ENCODE measurements at places on chromosomes 12 and 14.

DNA sequence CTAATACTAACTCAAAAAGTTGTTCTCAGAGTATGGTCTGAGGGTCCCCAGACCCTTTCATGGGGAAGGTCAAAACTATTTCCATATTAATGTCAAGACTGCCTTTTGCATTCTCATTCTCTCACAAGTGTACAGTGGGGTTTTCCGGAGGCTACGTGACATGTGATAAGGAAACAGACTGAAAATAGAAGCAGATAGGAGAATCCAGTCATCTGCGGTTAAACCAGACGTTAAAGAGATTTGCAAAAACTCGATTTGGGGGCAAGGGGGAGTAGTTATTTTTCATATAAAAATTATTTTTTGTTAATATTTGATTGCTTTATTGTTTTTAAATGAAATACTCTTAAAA lies 1.0 kb upstream of the NAP1L1 start:
- DNase-seq: no peak

DNA sequence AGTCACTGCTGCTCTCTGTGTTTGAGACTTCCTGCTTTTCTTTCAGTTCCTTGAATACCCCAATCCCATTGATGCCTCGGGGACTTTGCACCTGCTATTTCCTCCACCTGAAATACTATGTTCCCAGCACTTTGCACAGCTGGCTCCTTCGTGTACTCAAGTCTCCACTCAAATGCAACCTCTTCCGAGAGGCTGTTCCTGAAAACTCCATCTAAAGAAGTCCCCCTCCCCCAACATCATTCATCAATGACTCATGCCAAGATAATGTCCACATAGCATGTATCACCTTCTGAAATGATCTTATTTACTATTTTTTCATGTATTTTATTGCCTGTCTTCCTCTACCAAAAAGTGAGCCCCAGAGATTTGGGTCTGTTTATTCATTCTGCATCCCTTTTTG lies 48.6 kb downstream of the HSPB8 start:
- DNase-seq: no peak

GRCh38 chr12:27982385-27982784 lies 9.9 kb upstream of the PTHLH start:
- no peak for DNase-seq

DNA sequence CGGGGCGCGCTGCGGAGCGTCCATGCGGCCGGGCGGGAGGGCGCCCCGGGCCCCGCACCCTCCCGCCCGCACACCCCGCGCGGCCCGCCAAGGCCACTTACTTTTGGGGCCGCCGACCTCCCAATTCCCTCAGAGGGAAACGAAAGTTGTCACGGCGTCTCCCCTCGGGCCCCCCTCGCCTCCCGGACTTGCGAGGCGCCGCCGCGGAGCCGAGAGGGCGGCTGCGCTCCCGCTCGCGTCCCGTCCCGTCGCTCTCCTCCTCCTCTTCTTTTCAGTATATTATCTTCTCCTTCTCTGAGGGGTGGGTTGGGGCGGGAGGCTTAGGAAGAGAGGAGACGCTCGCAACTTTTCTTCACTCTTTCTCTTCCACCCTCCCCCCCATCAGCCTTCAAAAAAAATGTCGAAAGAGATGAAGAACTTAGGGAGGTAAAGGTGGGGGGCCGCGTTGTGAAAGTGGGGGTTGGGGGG lies 613 bp downstream of the DUSP16 start:
- peak; percentile 3 for DNase-seq

GRCh38 chr14:100020629-100021028 lies 44.6 kb upstream of the EVL start:
- DNase-seq: no peak

GRCh38 chr14:72745546-72745945 lies 148.4 kb downstream of the DPF3 start:
- DNase-seq: no peak

DNA sequence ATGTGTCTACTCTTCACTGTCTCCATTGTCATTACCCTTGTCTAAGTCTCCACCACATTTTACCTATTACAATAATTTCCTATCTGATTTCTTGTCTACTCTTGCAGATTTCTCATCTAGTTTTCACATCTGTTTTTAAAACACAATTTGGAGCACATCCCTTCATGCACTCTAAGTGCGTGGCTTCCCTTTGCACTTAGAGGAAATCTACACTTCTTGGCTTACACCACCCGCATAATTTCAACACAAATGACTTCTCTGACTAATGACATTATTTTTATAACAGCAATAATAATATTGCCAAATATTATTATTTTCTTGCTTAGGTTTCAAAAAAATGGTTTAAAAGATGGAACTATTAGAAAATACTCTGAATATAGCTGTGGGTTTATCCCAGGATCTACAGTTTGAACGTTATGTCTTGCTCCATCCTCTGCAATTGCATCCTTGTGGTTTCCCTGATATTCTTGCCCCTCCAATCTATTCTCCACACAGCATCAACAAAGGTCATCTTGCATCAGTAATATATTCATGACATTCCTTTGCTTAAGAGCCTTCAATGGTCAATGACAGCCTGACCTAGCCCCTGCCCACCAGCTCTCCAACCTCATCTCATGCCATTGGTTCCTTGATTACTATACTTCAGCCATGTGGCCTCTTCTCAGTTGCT lies 153.7 kb downstream of the SLC25A21 start:
- no peak for DNase-seq

- no peak for DNase-seq
Measured at GRCh38 chr12:128684352-128684751, 139.4 kb downstream of the SLC15A4 start.

GRCh38 chr12:22180705-22181104 lies 134.7 kb downstream of the CMAS start:
- no peak for DNase-seq
